ENCODE measurements at places on chromosomes 3 and 15.

GRCh38 chr3:81874738-81875137 is 113.3 kb upstream of the GBE1 start:
- DNase-seq = no peak

GRCh38 chr15:57565311-57565710 is 26.4 kb upstream of the MYZAP start:
- DNase-seq = no peak

GRCh38 chr15:42665827-42666226 is 71.1 kb downstream of the CDAN1 start:
- DNase-seq = no peak

DNA sequence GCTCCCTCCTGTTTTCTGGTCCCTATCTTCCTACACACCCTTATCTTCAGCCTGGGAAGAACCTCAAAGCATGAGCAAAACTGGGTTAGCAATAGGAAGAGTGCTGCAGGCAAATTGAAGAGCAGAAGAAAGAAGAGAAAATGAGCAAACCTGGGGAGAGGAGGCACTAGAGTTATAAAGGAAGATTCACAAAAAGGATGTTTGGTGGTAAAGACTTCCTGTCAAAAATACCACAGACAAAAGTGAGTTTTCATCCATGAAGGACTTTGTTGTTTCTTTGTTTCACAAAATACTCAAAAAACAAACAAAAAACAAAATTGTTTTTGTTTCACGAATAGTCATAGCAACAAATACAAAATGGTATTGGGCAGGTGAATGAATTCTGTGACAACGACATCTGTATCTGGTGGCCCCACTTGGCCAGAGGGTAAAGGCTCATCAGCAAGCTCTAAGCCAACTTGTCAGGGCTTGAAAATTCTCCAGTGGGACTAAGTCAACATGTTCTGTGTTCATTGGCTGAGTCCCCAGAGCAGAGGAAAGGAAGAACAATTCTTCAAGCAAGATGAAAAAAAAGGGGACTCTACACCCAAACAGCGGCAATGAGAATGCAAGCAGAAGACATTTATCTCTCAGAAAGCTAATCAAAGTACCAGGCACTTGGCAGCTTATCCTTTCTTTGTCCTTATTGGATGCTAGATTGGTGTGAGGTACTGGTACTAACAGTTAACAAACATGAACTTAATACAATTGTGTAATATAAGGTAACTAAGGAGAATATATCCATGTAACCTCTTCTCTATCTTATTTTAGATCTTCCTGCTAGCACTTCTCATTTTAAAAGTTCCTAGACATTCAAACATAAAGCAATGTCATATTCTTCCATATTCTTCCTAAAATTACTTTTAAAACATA is 9.7 kb downstream of the ATP8B4 start:
- no peak for DNase-seq

- DNase-seq = no peak
These were observed 7.8 kb downstream of the GP9 start for GRCh38 chr3:129068291-129068886.

DNA sequence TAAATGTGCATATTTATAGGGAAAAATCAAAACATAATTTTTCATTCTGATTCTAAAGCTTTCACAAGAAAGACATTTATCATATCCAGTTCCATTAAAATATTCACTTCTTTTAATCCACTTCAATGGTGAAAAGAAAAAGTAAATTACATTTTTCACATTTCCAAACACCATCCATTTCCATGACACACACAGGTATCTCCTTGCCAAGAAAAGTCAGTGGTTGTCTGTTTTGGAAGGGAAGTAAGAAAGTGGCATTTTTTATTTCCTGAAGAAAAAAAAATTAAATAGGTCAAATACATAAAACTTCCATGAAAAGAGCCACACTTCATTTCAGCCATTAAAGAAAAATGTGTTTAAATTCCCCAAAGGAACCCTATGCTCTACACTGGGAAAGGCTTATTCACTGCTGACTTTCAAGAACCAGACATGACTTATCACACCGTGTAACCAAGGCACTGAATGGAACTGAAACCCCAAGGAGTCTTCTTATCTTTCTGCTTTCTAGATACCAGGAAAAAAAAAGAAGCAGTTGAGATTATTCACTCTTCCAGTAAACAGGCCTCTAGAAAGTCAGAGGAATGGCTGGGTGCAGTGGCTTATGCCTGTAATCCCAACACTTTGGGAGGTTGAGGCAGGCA is 44.5 kb downstream of the OSBPL10 start:
- DNase-seq = no peak

- DNase-seq = no peak
These were observed 19.7 kb downstream of the MGLL start for GRCh38 chr3:127802606-127803005.

- DNase-seq = no peak
These were observed 57.8 kb downstream of the HERC2 start for GRCh38 chr15:28264166-28264565.

GRCh38 chr3:177281292-177282118 is 84.2 kb upstream of the TBL1XR1 start:
- no peak for DNase-seq

DNA sequence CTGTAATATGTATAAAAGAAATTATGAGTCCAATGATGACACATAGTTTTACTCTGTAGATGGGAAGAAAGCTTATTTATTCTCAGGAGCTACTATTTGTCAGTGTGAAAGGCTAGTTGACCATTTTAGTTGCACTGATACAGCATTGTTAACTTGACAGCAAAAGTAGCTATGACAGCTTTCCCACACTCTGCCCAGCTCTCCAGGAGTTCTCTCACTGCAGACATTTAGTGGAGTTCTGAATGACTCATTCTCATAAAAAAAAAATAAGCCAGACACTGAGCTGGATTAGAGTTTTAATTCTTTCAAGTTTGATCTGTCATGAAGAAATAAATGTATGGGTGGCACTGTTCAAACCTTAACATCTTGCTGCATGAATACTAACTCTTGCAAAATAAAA is 77.2 kb upstream of the CFAP20DC start:
- DNase-seq = no peak

DNA sequence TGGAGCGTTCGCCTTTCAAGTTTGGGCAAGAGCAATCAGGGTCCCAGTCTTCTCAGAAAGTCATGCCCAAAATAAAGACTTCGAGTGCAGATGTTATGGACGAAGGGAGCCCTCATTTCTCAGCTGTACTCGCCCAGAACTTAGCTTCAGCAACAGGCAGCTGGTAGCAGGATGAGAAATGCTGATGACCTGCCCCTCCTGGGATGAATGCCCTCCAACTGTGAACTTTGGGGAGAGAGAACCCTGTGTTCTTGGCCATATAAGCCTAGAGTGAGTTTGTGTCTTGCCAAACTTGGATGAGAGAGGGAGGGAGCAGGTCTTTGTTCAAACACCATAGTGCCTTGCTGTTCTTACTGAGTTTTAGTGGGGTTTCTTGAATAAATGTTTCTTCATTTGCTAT is 400.3 kb downstream of the LRTM1 start:
- no peak for DNase-seq

GRCh38 chr15:91348752-91349500 is 248.9 kb downstream of the SV2B start:
- no peak for DNase-seq

DNA sequence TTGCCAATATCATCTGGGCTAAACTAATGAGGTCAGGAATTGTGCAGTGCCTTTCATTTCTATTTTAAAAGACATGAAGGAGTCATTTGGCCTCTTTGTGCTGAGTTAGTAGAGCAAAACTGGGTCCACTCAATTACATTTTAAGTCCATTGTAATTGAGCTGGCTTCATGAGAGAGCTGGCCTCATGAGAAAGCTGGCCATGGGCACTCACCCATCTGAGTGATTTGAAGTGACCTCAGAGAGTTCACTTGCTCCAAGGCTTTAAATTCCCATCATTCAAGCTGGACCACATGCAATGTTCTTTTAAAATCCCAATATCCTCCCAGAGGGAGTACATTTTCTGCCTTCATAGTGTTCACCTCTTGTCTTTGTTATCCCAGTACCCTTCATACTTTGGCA is 335.9 kb upstream of the WNT5A start:
- DNase-seq = no peak

DNA sequence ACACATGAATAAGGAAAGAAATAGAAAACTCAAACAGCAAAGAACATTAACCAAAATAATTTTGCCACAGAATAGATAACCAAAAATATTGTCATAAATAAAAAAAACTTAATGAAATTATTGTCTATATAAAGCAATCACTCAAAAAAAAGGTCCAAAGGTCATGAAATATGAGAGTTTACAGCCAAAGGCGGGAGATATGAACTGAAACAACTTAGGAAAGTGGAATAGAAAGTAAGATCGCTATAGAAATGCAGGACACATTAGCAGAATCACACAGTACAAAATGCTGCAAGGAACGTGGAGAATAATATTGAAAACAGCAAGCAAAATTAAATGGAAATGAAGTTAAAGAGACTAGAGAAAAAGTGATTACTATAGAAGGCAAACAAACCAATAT is 375.0 kb upstream of the ARHGEF26 start:
- DNase-seq = no peak

DNA sequence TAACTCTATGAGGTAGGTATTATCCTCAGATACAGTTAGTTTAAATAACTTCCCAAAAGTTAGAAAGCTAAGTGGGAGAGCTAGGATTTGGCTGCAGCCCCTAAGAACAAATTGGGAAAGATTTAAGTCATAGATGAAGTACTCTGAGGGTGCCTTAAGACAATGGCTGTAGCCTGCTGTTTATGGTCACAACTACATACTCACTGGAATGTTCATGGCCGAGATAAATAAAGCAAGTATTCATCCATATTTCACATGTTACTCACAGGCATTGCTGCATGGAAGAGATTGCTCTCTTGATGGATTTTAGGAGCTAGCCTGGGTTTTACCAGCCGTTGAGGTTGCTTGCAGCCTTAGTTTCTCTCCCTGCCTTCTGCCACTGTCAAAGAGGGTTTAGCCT is 145.0 kb downstream of the CMSS1 start:
- DNase-seq = no peak

- DNase-seq = no peak
These were observed 7.6 kb downstream of the MYZAP start for GRCh38 chr15:57599296-57599810.

DNA sequence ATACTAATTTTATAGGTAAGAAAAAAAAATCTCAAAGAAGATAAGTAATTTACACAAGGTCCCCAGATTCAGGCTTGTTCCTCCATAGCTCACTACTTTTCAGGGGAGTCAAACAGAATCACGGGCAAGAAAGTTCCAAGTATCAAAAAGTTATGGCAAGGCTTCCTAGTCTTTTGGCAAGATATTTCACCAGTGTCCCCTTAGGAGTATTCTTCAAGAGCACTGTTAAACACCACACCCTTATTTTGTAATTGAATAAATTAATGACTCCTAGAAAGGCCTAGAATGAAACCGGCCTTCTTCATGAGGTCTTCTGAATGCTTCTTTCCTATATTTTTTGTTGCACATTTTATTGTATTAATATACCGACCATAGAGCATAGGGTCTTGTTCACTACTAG is 109.7 kb downstream of the MYLK start:
- DNase-seq = no peak

- no peak for DNase-seq
These were observed 149.4 kb downstream of the MCTP2 start for GRCh38 chr15:94380798-94381197.

- DNase-seq = no peak
These were observed 497.9 kb downstream of the IGSF11 start for GRCh38 chr3:118536764-118537163.

- DNase-seq = no peak
These were observed 54.8 kb upstream of the BCL6 start for GRCh38 chr3:187799942-187800641.

GRCh38 chr3:187445356-187445755 is 77.2 kb downstream of the RTP4 start:
- DNase-seq = no peak

GRCh38 chr3:72296477-72297111 is 511.6 kb upstream of the PROK2 start:
- no peak for DNase-seq

GRCh38 chr15:55661428-55661827 is 73.3 kb upstream of the PYGO1 start:
- DNase-seq = no peak

GRCh38 chr3:144590854-144591253 is 619.2 kb downstream of the DIPK2A start:
- DNase-seq = peak; percentile 6

DNA sequence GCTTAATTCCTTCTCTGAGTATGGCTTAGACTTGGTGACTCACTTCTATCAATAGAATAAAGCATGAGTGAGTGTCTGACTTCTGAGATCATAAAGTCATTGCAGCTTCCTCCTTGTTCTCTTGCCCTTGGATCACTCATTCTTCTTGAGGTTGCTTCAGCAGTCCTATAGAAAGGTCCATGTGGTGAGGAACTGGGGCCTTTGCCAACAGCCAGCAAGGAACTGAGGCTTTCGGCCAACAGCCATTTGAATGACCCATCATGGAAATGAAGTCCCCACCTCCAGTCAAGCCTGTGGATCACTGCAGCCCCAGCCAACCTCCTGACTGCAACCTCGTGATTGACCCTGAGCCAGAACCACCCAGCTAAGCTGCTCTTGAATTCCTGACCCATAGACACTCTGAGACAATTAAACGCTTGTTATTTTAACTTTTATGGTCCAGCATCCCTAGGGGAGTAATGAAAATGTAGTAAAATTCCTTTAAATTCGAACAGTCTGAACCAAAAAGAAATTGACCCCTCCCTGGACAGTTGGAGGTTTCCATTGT is 84.5 kb downstream of the WDR76 start:
- DNase-seq = no peak

DNA sequence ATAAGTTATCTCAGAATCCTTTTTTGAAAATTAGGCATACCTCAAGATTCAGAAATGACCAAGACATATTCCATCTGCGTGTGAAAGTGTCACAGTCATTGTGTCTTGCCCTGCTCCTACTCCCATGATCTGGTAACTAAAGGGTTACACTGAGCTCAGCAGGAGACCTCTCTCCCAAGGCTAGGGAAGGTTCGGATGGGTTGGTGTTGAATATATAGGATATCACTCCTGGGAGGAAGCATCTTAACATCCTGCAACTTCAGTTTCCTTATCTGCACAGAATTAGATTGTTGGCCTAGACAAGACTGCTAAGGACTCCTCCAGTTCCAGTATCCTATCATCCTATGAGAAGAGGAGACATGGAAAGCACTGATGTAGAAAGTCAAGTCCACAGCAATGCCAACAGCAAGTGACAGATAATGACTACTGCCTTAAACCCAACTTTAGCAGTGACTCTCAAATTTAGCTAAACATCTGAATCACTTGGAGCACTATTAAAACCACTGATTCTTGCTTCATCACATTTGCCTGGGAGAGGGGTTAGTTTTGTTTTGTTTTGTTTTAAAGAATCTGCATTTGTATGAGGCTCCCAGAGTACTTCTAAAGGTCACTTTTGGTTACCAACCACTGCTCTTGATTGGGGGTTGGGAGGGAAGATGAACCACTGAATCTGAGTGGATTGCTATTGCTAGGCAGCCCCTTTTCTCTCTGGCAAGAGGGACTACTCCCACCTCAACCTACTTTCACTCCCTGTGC is 9.7 kb downstream of the ADAMTS9 start:
- DNase-seq = no peak

DNA sequence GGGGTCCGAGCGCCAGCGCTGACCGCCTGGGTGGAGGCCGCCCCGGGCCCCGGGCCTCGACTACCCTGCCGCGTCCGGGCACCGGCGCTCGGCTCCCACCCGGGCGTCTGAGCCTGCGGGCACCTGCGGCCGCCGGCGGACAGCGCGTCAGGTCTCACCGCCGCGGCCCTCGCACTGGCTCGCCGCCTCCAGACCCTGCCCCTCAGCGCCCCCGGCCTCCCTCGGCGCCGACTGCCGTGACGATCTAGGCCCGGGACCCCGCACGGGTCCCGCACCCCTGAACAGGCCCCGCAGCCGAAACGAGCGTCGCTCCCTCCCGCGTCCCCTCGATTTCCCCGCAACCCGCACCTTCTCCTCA is 297 bp downstream of the PRC1 start:
- no peak for DNase-seq

- DNase-seq = no peak
These were observed 97.5 kb downstream of the OCA2 start for GRCh38 chr15:28001641-28002040.

All from NCI-H460 (cell line).